ENCODE measurements at places on chromosomes 12 and 14.

- DNase-seq = no peak
These were observed 174.2 kb upstream of the PDE3A start for GRCh38 chr12:20194171-20194570.

GRCh38 chr12:110171636-110172035 lies 47.5 kb downstream of the IFT81 start:
- no peak for DNase-seq

GRCh38 chr12:5912011-5912410 lies 33.0 kb downstream of the ANO2 start:
- DNase-seq = no peak

DNA sequence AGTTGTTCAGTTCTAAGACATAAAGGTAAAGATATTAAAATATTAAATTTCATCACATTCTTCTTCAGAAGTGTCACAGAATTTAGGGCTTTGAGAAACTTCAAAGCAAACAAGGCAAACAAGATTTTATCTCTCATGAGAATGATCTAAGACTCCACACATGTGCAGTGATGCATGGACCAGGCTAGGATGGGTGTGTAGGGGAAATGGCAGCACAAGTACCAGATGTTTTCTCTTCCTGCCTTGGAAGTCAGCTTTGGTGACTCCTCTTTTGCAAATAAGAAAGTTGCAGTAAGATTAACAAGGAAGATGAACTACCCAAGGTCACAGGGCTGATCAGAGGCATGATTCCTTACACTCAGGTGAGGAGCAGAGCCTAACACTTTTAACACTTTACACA lies 163.8 kb upstream of the LMNTD1 start:
- DNase-seq = no peak

DNA sequence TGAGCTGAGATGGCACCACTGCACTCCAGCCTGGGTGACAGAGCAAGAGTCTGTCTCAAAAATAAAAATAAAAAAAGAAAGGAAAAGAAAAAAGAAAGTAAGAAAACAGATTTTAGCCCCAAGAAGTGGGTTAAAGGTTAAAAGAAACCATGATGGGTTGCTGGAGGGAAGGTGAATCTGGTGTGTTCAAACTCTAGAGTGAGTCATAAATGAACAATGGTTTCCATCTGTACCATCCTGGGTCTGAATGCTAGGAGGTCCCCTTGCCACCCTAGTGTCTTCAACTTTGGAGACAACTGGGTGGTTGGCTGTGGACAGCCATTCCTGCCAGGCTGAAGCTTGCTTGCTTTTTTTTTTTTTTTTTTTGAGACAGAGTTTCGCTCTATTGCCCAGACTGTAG lies 1.6 kb upstream of the RPS26 start:
- no peak for DNase-seq

- no peak for DNase-seq
These were observed 1.1 kb downstream of the POLR3B start for GRCh38 chr12:106358396-106359241.

- DNase-seq = no peak
These were observed 82.1 kb downstream of the ZNF664 start for GRCh38 chr12:124055066-124055465.
